AG09309 (cell line): ENCODE measurements at places on chromosomes 2 and 18.

DNA sequence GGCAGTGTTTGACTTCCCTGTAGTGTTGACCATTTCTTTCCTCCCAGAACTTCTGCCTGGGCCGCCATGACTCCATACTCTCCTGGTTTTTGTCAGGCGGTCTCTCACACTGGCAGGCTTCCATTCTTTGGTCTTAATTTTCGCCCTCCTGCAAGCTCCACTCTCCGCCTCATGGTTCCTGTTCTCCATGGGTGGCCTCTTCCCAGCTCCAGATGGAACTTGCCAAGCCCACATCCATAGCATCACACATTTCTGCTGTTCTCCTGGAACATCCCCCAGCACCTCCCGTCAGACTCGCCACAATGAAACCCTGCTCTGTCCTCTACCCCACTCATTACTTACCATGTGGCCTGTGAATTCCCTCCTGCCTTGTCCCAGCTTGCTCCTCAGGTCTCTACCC lies 896 bp upstream of the AFF3 start:
- DNase-seq: no peak

DNA sequence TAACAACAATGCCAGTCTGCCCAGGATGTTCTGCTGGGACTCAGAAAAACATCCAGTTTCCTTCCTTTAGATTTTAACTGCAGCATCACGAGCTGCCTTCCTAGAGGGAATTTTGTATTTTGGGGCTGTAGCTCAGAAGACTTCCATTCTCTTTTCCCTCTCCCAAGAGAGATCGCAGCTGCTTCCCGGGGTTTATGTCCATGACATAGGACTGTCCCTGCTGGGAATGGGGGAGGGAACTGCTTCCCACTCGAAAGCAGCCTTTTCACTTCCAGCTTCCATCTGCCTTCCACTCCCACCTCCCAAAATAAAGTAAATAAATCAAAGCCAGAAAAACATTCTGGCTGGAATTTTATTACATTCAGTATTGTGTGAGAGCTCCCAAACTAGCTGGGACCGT lies 52.4 kb downstream of the LIMS1 start:
- DNase-seq: no peak

- no peak for DNase-seq
Measured at GRCh38 chr18:48581206-48581605, 42.4 kb downstream of the CTIF start.

DNA sequence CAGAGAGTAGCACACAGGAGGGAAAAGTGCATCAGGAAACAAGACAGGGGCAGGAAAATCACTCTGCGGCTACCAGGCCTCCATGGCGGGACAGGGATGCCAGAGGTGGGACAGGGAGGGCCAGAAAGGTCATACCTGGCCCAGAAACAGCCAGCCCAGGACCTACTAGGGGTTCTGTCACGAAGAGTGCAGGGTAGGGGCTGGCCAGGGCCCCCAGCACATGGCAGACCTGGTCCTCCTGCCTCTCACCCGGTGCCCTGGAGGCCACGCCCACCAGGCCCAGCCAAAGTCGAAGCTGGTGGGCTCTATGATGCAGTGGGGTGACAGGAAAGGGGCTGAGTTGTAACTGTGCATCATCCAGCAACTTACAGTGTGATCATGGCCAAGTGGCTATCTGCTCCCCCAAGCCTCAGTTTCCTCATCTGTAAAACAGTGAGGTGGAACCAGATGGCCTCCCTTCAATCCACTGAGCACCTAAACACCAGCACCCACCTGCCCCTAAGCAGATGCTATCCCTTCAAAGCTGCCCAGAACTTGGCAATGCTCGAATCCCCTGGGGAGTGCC lies 10.6 kb downstream of the CYP26B1 start:
- DNase-seq: no peak

DNA sequence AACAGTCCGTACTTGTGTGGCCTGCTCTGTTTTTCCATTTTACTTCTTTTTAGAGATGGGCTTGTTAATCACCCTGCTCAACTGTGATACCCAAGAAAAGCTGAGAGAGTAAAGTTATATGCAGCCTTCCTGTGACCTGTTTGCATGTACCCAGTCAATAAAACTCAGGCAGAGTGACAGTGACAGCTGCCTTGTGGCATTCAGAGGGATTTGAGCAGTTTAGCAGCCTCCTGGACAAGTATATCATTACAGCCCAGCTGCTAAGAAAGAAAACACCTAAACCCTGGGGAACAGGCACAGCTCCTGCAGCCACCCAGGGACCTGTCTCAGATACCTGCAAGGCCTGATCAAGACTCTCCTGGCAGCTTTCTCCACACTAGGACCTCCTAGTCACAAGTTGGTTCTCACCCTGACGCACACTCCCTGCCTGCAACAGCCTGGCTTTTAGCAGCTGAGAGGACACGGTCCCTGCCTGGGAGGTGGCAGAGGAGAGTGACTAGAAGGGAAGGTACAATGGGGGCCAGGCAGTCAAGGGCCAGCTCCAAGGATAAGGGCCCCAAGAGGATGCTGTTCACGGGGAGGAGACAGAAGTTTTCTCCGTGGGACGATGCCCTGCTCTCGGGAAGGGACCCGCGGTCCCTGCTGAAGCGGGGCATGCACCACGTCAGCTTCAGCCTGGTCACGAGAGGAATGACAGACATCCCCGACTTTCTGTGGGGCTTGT lies at the start of gene LRRC30:
Gene LRRC30 (plus strand): TSS at position 464 of the 724 bp plus-strand sequence. CDS start 50 bp downstream, at position 514.
- DNase-seq: no peak

DNA sequence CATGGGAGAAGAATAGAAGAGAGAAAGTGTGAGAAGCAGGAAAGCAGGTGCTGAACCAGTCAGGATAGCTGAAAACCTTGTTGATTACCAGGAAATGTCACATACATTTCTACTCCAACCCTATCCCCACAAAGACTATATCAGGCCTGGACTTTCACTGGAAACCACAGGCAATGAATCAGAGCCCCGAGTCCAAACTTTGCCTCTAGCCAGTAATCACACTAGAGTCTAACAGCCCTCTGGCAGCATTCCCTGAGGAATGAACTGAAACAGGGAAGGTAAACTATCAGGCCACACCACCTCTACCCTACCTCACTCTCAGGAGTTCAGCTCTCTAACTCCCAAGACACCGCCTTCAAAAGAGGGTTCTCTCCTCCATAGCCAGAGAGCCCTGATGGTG lies 18.7 kb upstream of the IHH start:
- no peak for DNase-seq

- DNase-seq: no peak
Measured at GRCh38 chr2:151826737-151827157, 1.5 kb downstream of the ARL5A start.

- DNase-seq: no peak
Measured at GRCh38 chr2:110852541-110853263, 120.3 kb downstream of the ACOXL start.

GRCh38 chr2:551621-552020 lies 125.6 kb downstream of the TMEM18 start:
- no peak for DNase-seq

DNA sequence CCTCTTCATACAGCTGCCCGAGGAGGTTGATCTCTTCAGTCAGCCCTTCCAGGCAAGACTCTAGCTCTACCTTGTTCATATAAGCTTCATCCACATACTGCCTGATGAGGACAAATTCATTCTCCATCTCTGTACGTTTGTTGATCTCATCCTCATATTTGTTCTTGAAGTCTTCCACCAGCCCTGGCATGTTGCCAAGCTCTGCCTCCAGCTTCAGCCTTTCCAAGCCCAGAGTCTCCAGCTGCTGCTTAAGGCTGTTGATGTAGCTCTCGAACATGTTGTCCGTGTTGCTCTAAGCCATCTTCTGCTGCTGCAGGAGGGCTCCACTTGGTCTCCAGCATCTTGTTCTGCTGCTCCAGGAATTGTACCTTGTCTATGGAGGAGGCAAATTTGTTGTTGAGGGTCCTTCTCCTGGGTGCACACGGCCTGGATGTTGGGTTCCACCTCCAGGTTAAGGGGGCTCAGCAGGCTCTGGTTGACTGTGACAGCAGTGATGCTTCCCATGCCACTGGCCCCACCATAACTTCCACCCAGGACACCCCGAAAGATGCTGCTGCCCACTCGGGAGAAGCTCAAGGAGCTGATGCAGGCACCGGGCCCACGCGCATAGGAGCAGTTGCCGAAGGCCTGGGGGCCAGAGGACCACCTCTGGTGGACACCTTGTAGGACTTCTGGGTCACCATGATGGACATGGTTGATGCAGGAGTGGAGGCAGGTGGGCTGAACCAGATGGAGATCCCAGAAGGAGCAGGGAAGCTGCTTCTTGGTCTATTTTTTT lies 30.3 kb downstream of the ICA1L start:
- no peak for DNase-seq

- no peak for DNase-seq
Measured at GRCh38 chr2:198659096-198659870, 798.5 kb downstream of the SATB2 start.

- no peak for DNase-seq
Measured at GRCh38 chr2:31703253-31703652, 122.5 kb upstream of the SRD5A2 start.

- DNase-seq: no peak
Measured at GRCh38 chr18:23683155-23683554, 6.1 kb upstream of the LAMA3 start.

DNA sequence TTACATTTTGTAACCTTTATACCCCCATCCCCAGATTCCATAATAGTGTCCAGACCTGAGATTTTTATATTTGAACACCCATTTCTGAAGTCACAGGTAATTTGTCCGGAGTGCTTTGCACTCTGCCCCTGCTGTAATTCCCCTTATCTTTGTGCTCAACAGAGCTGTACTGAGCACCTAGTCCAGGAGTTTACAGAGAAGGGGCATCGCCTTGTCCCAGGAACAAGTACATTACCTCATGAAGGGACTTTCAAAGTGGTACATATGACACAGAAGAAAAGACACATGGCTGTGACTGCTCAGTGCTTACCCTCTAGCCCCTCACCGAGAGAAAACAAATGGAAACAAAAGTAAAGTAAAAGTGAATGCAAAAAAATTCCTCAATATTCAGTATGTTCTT lies 373.5 kb downstream of the SOX11 start:
- DNase-seq: no peak

DNA sequence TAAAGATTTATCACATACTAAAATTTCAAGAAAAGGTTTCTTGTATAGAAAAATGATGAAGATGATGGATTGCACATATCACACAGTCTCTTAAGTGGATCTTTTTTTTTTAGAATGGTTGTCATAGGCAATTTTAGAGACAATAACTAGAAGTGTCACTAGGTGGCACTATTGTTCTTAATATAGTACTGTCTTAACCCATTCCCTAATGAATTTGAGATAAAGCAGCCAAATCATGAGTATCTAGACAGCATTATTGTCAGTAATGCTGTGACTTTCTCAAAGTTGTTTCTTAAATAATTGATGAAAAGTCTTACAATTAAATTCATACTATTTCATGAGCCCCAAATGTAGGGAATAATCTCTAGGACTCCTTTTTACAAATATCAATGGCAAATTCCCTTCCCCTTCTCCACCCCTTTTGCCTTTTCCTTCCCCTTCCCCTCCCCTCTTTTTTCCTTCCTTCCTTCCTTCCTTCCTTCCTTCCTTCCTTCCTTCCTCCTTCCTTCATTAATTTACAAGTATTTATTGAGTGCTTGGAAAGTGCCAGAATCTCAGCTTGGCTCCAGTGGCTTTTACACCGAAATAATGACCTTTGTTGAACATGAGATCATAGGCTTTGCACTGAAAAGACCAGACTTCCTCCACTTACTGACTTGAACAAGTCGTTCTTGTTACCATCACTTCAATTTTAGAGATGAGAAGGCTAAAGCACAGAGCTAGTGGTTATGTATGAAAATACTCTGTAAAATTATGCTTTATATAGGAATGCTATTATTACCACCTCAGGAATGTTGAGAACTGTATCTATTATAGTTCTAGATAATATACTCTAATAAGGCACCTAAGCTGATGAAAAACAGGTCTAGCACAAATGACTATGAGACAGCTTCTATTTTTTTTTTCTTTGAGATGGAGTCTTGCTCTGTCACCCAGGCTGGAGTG lies 19.8 kb downstream of the MYL12B start:
- DNase-seq: no peak

DNA sequence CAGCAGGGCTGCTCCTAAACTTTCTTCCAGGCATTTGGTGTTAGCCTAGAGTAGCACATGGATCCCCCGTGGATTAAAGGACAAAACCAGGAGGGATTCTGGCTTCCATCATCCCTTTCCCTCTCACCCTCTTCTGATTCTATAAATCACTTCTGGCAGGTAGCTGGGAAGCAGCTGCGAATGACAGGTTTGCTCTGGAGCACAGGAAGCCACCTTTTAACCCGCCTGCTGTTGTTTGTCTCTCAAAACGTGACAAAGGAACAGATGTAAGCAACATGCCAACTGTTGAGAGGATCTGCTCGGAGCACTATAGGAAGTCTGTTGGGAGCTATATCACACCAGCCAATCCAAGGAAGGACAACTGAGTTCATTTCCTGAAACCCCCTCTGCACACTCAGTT lies 101.9 kb downstream of the ACTR2 start:
- no peak for DNase-seq

- no peak for DNase-seq
Measured at GRCh38 chr2:68223419-68223818, 28.9 kb downstream of the PPP3R1 start.

- no peak for DNase-seq
Measured at GRCh38 chr2:2791031-2791430, 460.0 kb upstream of the MYT1L start.

DNA sequence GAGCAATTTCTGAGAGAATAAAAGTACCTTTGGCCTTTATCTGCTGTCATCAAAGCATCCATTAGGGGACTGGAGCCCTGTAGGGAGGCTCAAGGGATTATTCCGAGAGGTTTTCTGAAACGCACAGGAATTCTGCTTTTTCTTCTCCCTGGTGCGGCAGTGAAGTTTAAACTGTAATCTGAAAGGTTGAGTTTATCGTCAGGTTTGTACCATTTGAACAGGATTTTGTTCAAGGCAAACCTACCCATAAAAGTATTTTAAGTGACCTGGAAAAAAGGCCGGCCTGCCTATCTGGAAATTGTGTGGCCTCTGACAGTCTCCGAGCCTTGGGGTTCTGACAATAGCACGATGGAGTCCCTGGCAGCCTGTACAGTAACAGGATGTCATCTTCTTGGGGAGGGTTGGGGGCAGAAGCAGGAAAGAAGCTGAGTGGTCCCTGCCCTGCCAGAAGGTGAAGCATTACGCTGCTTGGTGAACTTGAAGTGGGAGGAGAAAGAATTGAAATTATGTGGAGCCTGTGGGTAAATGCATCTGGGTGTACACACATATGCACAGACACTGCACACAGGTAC lies 272.0 kb downstream of the CYRIA start:
- no peak for DNase-seq
